Hindlimb muscle (tissue), 1 donor: ENCODE measurements at places on chromosomes 2 and 18.
A peak's percentile ranks its signal among the peaks of the same experiment; 100 is the strongest.

GRCh38 chr2:207772081-207772843, 2.6 kb upstream of the FZD5 start:
- no peak for DNase-seq

DNA sequence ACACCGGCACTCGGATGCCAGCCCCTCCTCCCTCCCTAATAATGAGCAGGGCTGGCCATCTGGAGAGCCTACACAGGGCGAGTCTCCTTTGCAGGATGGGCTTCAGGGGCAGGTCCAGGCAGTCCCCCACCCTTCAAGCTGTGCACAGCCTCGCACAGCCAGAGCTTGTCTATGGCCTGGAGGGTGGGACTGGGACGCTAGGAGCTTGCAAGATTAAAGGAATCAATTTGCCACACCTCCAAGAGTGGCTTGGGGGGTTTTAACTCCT, 43.9 kb upstream of the OTOF start:
- DNase-seq = no peak

DNA sequence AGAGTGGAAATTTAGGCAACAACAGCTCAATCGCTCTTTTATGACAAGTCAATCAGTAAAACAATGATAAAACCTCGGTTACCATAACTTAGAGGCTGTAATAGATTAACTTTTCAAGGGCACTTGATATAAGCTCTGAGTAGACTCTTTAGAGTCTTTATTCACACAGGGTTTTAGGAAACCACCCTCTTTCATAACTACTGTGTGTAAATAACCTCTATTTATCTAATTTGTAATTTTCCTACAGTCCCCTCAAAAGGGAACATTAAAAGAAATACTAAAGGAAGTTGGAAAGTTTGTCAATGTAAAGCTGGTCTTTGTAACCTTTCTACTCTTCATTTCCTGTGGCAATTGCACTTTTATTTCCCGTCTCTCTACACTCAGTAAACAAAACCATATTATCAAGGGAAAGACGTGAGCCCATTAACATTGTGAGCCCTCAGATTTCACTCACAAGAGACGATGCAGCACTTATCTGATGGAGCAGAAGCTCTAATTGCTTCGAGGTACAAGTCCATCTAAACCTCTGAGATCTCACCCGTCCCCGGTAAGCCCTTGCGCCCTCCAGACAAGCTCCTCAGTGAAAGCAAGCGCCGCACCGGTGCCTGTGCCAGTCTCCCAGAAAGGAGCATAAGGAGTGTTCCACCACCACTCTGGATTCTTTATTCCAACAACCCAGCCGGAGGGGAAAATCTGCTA, 1.1 kb upstream of the HOXD1 start:
- no peak for DNase-seq

GRCh38 chr2:60154142-60154541, 399.3 kb downstream of the BCL11A start:
- no peak for DNase-seq

DNA sequence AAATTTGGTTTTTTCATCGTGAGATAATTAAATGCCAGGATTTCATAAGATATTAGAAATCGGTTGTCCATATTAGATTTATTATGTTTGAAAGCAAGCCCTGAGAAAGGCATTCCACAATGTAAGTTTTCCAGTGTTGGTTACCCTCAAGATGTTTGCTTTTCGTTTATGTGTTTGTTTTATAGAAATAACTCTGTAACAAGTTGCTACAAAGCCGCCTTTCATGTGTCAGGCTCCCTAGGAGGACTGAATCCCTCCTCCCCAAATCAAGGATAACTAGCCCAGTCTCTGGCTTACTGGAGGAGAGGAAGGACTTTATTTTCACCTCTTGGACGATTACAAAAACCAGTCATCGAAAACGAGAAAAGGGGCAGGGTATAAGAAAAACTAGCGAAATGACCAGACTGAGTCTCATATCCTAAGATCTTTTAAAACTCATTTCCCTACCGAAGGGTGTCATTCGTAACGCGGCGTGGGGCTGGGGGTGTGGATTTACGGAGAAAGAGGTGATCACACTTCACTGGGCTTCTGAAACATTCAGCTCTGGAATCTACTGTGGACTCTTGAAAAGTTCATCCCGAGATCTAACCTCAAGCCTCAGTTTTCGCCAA, 1.0 kb upstream of the PEX13 start:
- DNase-seq = peak; percentile 6

- DNase-seq = no peak
Observed at GRCh38 chr2:27288610-27289009, 6.4 kb downstream of the TRIM54 start.

DNA sequence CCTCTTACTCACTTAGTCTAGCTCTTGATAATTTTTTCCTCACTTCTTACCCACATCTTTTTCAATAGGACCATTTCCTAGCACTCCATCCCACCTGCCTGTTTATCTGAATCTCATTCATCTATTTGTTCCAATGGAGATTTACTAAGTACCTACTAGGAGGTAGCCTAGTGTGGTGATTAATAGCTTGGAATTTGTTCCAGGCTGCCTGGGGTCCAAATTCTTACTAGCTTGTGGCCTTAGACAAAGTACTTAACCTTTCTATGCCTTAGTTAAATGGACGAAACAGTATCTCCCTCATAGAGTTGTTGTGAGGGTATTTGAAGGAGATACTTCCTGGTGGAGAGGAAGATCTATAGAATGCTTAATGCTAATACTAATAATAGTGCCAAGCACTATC, 42.9 kb upstream of the SERTAD2 start:
- DNase-seq = no peak
